ENCODE measurements at places on chromosomes 3 and 15.

DNA sequence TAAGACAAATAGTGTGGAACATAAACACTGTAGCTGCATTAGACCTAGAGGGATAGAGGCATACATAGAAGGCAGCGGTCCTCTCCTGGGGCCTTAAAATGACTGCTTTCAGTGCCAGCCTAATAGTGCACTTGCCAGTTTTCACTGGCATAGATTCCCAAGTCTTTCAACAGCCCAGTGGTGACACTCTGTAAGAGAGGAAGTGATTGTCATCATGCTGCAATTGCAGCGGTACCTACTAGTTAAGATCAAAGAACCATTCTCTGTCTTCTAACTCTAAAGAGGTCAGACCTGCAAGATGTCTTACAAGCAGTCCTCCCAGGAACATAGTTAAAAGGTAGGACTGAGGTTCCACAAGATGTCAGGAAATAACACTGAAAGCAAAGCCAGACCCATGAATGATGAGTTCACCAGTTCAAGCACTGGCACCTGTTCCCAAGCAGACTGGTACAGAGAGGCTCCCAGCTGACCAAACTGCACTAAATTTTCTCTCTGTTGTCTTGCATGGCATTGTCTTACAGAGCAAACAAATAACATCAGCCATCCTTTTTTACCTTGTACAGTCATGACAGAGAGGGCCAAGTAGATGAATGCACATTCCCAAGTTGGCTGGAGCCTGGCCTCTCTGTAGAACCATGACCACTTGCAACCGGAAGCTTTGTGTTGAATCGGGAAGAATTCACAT, 100.5 kb upstream of the SKOR1 start:
- DNase-seq = no peak

DNA sequence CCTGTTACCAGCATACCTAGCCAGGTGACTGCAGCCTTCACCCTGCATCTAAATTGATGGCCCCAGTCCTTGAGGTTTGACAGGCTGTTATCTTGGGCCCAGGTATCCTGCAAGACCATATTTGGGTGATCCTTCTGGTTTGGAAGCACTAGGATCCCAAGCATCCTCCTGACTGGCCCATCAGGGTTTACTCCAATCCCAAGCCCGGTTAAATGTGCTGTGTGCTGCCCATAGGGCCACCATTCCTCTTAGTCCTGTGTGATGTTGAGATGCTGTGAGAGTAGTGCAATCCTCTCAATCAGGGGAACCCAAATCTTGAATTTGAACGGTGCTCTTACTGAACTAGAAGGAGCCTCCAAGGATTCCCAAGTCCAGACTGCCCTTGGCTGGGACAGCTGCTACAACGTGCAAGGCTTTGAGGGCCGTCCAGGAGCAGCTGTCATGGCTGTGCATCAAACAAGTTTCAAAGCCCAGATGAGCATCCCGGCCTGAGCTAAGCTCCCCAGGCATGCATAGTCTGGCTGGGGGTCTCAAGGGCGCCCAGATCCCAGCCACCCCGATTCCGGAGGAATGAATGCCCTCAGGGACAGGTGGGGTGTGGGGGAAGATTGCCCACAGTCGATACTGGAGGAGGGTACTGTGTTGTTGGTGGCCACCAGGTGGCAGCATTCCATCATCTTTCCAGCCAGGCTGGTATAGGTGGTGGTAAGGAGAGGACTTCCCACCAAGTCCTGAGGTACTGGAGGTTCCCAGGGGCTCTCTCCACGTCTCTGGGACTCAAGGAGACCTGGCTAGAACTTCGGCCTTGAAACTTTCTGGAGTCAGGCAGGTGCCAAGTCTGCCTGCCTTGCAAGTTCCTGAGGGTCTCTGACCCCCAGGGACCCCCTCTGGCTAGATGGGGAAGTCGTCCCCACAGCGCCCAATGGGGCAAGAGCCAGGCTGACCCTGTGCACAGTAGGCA, 32.6 kb downstream of the RBM5 start:
- DNase-seq = peak; percentile 31

- DNase-seq = no peak
Measured at GRCh38 chr3:46008058-46008457, 12.4 kb upstream of the FYCO1 start.

- no peak for DNase-seq
Measured at GRCh38 chr3:183300996-183301562, 48.0 kb downstream of the B3GNT5 start.

DNA sequence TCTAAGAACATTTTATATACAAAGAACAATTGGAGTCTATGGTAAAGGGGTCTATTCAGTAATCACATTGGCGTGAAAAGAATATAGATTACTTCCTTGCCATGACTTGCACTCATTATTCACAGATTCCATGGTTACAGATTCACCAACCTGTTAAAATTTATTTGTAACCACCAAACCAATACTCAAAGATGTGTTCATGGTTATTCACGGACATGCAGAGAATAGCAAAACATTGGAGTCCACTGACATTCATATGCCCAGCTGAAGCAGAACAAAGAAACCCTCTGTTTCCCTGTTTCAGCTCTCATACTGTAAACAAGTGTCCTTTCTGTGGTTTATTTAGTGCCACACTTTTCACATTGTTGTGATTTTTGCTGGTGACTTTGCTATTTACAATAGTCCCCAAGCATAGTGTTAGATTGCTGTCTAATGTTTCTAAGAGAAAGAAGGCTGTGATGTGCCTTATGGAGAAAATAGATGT, 185.8 kb upstream of the TTC14 start:
- DNase-seq = no peak

DNA sequence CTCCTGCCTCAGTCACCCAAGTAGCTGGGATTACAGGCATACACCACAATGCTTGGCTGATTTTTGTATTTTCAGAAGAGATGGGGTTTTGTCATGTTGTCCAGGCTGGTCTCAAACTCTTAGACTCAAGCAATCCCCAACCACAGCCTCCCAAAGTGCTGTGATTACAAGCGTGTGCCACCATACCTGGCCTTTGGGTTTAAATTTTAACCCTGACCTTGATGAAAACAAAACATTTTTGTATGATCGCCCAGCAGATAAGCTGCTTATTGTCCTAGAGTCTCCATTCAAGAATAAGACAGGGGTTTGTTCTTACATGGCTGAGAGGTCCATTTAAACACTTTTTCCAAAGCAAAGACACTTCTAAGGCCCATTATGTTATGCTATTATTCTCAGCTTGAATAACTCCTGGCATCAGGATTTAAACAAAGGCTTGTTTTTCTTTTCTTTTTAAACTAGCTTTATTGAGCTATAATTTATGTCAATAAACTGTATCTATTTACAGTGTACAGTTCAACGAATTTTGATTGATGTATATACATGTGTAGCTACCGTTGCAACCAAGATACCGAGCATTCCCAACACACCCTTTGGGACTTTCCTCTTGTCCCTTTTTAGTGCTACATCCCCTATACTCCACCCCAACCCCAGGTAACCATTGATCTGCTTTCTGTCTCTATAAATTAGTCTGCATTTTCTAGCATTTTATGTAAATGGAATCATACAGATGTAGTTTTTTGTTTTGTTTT, 1.4 kb upstream of the MUC13 start:
- no peak for DNase-seq

- no peak for DNase-seq
Measured at GRCh38 chr3:106542101-106542769, 673.4 kb upstream of the CBLB start.

GRCh38 chr3:12588039-12589009, 31.4 kb downstream of the MKRN2 start:
- no peak for DNase-seq

GRCh38 chr3:134346744-134347143, 27.5 kb downstream of the AMOTL2 start:
- DNase-seq = no peak

GRCh38 chr3:10557250-10557649, 51.9 kb upstream of the ATP2B2 start:
- no peak for DNase-seq

DNA sequence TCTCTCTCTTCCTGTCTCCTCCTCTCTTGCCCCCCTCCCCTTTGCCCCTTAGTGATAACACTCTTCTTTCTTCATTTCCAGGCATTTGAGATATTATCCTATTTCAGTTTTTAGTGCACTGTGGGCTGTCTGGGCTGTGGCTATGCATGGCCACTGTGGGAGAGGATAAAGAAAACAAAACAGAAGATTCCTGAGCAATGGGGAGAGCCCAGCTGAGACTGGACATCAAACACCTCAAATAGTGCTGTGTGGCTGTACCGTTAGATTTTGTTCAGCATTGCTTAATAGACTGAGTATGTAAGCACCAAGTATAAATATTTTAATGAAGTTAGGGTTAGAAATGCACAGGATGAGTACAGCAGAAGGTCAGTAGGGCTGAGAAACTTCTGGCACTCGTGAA, 7.9 kb upstream of the GBE1 start:
- no peak for DNase-seq

GRCh38 chr3:145015253-145015652, 1043.6 kb downstream of the DIPK2A start:
- no peak for DNase-seq

GRCh38 chr3:140546649-140547048, 131.2 kb upstream of the TRIM42 start:
- no peak for DNase-seq

GRCh38 chr15:52464040-52464439, 64.6 kb downstream of the MYO5A start:
- no peak for DNase-seq

DNA sequence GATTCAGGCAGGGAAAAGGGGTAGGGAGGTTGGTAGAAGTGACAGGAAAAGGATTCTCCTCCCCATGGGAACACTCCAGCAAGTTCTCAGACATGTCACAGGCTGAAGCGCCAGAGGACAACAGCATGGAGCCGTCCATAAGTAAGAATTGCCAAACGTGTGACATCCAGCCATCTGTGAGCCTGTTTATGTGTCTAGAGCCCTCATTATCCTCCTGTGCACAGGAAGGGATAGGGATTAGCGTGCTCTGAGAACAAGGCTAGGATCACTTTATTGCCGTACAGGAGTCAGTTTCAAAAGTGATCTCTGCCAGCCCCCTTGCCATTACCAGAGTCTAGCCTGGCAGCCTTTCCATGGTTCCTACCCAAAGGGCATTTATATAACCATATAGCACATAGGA, 549.5 kb downstream of the NTRK3 start:
- peak; percentile 52 for DNase-seq

- no peak for DNase-seq
Measured at GRCh38 chr15:34059476-34059875, 20.5 kb upstream of the AVEN start.

All from NCI-H1694 (cell line).